ENCODE measurements at places on chromosomes 2 and 18.
A peak's percentile ranks its signal among the peaks of the same experiment; 100 is the strongest.

DNA sequence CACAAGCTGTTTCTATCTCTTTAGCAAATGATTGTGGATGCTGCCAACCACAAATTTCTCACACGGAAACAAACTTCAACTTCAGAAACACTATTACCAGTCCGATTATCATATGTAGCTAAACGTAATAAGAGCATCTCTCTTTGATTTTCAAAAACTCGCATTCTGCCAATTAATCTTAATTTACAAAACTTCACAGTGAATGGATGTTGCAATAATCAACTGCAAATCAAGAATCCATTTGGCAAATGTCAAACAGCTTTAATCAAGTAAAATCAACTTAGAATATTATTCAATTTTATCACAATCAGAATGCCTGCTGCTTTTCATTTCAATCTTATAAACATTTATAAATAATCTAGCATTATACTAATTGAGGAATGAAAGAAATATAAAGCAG is 54.2 kb downstream of the DTNB start:
- H3K36me3 ChIP-seq, result peaks cover 16% of the 10 kb centered on the region
- H3K27me3 ChIP-seq, result no peaks in the 10 kb centered on the region
- H3K4me3 ChIP-seq, result peak overlapping the region; percentile 6
- peaks cover 48% of the 10 kb centered on the region for H3K4me1 ChIP-seq
- DNase-seq, result no peak

- no peaks in the 10 kb centered on the region for H3K36me3 ChIP-seq
- DNase-seq, result no peak
- peaks cover 6% of the 10 kb centered on the region for H3K4me1 ChIP-seq
- no peak overlapping the region for H3K27ac ChIP-seq
- no peak overlapping the region for H3K4me3 ChIP-seq
Measured at GRCh38 chr2:86366651-86367498, 29.4 kb upstream of the REEP1 start.

DNA sequence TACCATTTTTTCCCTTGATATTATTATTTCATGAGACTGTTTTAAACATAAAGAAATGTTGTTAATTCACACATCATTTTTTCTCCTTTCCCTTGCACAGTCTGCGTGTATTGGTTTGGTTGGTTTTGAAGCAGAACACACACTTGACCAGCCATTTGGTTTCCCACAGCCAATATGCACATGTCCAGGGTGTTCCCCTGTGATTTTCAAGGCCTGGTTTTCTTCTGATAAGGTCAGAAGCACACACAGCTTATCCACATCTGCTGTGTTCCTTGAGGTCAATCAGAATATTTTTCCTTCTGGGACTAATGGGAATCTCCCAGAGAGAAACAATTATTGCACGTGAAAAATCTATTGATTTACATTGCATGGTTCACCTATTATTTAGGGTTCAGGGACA is 103.2 kb upstream of the EFEMP1 start:
- no peaks in the 10 kb centered on the region for H3K36me3 ChIP-seq
- no peak overlapping the region for H3K4me3 ChIP-seq
- no peak for DNase-seq
- no peaks in the 10 kb centered on the region for H3K4me1 ChIP-seq
- no peak overlapping the region for H3K27ac ChIP-seq

- peaks cover 10% of the 10 kb centered on the region for H3K4me1 ChIP-seq
- no peak overlapping the region for H3K27ac ChIP-seq
- H3K27me3 ChIP-seq, result no peaks in the 10 kb centered on the region
Measured at GRCh38 chr2:69434753-69435152, 2.5 kb downstream of the NFU1 start.

- H3K27ac ChIP-seq, result no peak overlapping the region
- no peak for DNase-seq
- no peaks in the 10 kb centered on the region for H3K4me1 ChIP-seq
- no peaks in the 10 kb centered on the region for H3K36me3 ChIP-seq
- H3K4me3 ChIP-seq, result no peak overlapping the region
Measured at GRCh38 chr2:238701341-238702206, 146.3 kb upstream of the TWIST2 start.
